NB4 (cell line): ENCODE measurements at places on chromosomes 3 and 15.

DNA sequence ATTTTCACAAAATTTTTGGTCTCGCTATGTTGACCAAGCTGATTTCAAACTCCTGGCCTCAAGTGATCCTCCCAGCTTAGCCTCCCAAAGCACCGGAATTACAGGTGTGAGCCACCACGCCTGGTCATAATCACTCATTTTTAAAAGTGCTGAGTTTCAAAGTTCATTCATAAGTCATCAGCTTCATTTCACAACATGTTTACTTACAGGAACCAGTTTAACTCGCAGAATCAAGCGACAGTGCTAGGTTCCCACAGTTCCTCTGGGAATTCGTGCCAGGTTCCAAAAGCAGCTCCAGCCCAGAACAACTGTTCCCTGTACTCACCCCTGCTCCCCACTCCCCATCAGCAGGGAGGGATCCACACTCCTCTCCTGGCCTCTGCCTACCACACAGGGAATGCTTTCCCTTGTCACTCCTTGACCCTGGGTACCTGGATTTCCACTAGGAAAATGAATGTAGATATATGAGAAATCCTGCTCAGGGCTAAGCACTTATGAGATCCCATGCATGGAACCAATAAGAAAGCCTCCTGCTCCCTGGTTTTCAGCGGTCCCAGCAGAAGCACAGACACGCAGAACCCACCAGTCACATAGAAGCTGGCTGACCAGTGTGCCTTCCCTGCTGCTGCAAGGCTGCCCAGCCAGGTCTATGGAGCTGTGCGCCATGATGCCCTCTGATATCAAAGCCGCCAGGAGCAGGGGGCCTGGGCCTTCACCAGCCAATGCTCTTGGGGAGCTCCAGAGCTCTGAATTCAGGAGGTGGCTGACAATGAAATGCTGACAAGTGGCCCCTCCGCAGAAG is 72.3 kb downstream of the ITGB5 start:
- DNase-seq: no peak

DNA sequence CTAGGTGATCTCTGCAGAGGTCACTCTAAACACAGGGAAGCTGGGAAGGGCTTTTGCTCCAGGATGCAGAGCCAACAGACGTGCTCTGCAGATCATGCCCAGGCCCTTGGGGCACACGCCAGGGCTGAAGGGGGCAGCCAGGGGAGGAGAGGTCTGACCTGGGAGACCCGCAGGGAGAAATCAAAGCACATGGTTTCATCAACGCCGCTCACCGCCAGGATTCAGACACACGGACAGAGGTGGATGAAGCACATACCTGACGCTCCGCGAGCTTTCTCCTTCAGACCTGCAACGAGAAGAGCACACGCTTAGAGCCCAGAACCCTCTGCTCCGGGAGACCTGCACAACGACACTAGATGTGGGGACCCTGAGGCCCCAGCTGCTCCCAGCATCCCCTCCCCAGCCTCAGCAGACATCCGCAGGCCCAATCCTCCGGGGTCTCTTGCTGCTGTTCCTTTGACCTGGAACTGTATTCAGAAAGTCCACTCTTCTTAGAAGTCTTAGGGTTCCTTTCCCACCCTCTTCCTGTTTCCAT is 90.7 kb upstream of the IQSEC1 start:
- no peak for DNase-seq

GRCh38 chr3:120196333-120196732 is 88.7 kb downstream of the GPR156 start:
- no peak for DNase-seq

DNA sequence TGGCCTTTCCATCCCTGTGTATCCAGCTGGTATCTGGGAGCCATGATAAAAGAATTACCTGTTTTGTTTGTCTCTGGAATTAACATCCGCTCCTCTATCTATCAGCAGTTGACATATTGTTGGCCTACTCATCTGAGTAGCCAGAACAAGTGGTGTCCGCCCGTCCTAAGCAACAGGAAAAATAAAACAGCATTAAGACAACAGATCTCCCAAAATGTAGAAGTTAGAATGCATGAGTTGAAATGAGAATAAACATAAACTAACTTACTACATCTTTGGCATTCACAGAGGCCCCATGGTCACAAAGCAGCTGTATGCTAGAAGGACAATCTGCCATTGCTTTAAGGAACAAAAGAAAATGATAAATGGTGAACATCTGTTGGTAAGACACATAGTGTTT is 75.9 kb downstream of the UACA start:
- DNase-seq: no peak

- DNase-seq: peak; percentile 83
Measured at GRCh38 chr3:197599089-197599765, 43.5 kb upstream of the BDH1 start.

DNA sequence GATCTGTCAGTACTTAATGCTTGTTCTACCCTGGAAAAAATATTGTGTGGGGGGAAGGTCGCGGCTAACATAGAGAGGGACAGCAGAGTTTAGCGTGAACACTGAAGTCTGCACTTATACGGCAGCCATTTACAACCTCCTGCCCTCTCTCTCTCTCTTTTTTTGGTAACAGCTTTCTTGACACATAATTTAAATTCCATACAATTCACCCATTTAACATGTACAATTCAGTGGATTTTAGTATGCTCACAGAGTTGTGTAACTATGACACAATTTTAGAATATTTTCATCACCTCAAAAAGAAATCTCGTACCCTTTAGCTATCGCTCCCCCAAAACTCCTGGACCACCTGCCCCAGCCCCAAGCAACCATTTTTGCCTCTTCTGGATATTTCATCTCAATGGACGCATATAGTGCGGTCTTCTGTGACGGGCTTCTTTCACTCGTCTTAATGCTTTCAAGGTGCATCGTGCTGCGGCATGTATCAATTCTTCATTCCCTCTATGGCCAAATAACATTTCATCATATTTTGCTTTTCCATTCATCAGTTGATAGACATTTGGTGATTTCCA is 141.8 kb downstream of the XXYLT1 start:
- no peak for DNase-seq

GRCh38 chr3:24160424-24161095 is 215.5 kb downstream of the NR1D2 start:
- DNase-seq: no peak

DNA sequence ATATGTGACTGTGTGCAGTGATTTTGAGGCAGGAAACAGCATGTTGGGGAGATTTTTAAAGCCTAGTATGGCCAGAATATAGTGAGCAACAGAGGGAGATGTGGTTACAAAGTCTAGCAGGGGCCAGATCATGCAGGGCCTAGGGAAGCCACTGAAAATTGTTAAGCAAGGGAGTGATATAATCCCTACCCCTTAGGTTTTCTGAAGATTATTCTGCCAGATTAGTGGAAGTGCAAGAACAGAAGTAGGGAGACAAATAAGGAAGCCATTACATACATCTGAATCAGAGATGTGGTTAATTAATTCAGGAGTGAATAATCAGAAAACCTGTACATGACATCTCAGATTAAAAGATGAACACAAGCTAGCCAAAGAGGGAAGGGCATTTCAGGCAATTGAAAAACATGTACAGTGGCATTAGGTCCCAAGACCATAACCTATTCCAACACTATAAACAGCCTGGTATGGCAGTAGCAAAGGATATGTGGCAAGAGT is 54.8 kb downstream of the MSL2 start:
- DNase-seq: no peak
